CD4-positive, alpha-beta T cell treated with Interleukin-4 for 4 hours (primary cell): ENCODE measurements at places on chromosomes 4 and X.

DNA sequence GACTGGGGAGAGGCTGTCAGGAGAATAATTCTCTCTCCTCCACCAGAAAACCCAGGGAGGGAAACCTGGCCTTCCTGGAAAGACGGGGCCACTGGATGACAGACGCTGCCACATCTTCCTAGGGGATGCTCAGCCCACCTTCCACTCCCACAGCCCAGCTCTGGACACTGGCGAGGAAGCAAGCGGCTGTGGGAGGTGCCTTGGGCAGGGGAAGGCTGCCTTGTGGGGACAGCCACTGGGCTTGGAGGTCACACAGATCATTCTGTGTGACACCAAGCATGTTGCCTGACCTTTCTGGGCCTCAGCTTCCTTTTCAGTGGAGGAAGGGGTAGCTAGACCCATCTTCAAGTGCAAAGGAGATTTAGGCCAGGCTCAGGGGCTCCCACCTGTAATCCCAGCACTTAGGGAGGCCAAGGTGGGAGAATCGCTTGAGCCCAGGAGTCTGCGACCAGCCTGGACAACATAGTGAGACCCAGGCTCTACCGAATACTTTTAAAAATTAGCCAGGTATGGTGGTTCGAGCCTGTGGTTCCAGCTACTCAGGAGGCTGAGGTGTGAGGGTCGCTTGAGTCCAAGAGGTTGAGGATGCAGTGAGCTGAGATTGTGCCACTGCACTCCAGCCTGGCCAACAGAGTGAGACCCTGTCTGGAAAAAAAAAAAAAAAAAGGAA lies 9.8 kb upstream of the MSX1 start:
- no peak for DNase-seq

DNA sequence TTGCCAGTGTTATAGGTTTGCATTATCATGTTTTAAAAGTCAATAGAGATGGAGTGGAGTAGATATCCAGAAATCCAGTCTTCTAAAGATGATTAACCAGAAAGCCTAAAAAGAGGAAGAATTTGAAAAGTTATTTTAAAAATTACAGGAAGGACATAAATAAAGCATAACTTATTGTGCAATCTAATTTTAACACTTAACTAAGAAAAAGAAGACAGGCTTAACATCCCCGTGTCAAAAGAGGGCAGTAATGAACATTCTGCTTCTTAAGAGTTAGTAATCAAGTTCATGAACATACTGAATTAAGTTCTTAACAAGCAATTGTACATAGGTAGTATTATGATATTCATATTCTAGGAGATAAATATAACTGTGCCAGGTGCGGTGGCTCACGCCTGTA lies 39.3 kb downstream of the ELF2 start:
- DNase-seq, result no peak

GRCh38 chrX:119235051-119235511 lies 1.0 kb upstream of the PGRMC1 start:
- no peak for DNase-seq

DNA sequence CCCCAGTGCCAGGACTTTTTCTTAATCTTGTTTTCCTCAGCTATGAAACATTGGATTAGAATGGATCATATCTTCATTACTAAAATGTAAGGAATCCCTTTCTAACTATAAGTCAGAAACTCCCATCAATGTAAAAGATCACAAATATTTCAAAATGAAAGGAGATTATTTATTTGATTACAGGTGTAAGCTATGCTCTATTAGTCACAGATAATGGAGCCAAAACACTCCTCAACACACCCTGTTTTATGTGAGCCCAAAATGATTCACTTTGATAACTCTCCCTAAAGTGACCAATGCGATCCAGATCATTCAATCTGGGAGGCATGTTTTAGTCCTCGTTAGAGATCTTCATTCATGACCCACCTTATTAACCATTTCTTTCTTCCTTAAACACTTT lies 566.7 kb upstream of the TENM3 start:
- DNase-seq, result no peak

GRCh38 chr4:29459926-29460325 lies 1260.2 kb upstream of the PCDH7 start:
- DNase-seq, result no peak

- DNase-seq, result peak; percentile 10
These were observed 33.9 kb upstream of the STIM2 start for GRCh38 chr4:26826721-26827120.
